ENCODE measurements at places on chromosomes 11 and 22. TPM values are rescaled to one million over a fixed set of nuclear protein-coding genes. Genes with fewer than 3 reads are reported as not detected.

The MS4A8 gene
- total RNA-seq: not detected

The TBX1 gene
- not detected for total RNA-seq

The DGCR6L gene
- total RNA-seq: 43.3 TPM

The CATSPERZ gene
- total RNA-seq: not detected

The CRYBB1 gene
- total RNA-seq: not detected

The LRFN4 gene
- total RNA-seq: 12.4 TPM

The NCF4 gene
- total RNA-seq: not detected

The XKR3 gene
- not detected for total RNA-seq

The P2RY2 gene
- not detected for total RNA-seq

The KRTAP5-10 gene
- not detected for total RNA-seq

The RHBDD3 gene
- 13.6 TPM for total RNA-seq

The NLRP14 gene
- total RNA-seq: 0.08 TPM

The SLC22A8 gene
- not detected for total RNA-seq

The RGL4 gene
- not detected for total RNA-seq

The KCNQ1 gene
- total RNA-seq: not detected

The ELFN2 gene
- 0.29 TPM for total RNA-seq

The CENATAC gene
- total RNA-seq: 11.9 TPM

The RASGRP2 gene
- not detected for total RNA-seq

The MS4A1 gene
- total RNA-seq: not detected

The OR51I1 gene
- not detected for total RNA-seq

The FOLR3 gene
- total RNA-seq: not detected

The NAA40 gene
- total RNA-seq: 10.5 TPM

The MPEG1 gene
- total RNA-seq: not detected

The POU2AF2 gene
- not detected for total RNA-seq

The CD6 gene
- total RNA-seq: not detected

The DDI1 gene
- not detected for total RNA-seq

The KCNQ1OT1 gene
- 0.17 TPM for total RNA-seq

The HBE1 gene
- total RNA-seq: 32.7 TPM

The PGA5 gene
- not detected for total RNA-seq

The SLC25A45 gene
- 0.91 TPM for total RNA-seq

The LRRN4CL gene
- 0.14 TPM for total RNA-seq

The PAFAH1B2 gene
- total RNA-seq: 108 TPM

The FGF4 gene
- not detected for total RNA-seq

The MAP4K2 gene
- 18.0 TPM for total RNA-seq

The FJX1 gene
- total RNA-seq: 11.3 TPM

The PRR33 gene
- total RNA-seq: not detected

The HYOU1 gene
- total RNA-seq: 143 TPM

The GUCY1A2 gene
- 1.3 TPM for total RNA-seq

The PTPRCAP gene
- 4.0 TPM for total RNA-seq

The GGA1 gene
- 31.3 TPM for total RNA-seq

The PDGFB gene
- not detected for total RNA-seq

The MTMR2 gene
- total RNA-seq: 28.9 TPM

The MS4A4E gene
- not detected for total RNA-seq

The OR2D2 gene
- total RNA-seq: not detected

The SLC22A6 gene
- not detected for total RNA-seq

The EHF gene
- total RNA-seq: not detected

The KRTAP5-1 gene
- total RNA-seq: not detected

The LMO2 gene
- 1.4 TPM for total RNA-seq

The UBQLNL gene
- not detected for total RNA-seq

The OR52B2 gene
- total RNA-seq: not detected

The BTBD18 gene
- total RNA-seq: not detected

The SERHL2 gene
- 0.62 TPM for total RNA-seq

The USP2 gene
- 0.21 TPM for total RNA-seq

The SCN3B gene
- total RNA-seq: not detected

The OR8D4 gene
- not detected for total RNA-seq

The RIMBP3C gene
- 0.31 TPM for total RNA-seq

The GALNT18 gene
- total RNA-seq: 5.0 TPM
